ENCODE measurements at places on chromosomes 1 and 21.

GRCh38 chr1:169200319-169200718 lies 93.8 kb downstream of the ATP1B1 start:
- DNase-seq, result no peak

DNA sequence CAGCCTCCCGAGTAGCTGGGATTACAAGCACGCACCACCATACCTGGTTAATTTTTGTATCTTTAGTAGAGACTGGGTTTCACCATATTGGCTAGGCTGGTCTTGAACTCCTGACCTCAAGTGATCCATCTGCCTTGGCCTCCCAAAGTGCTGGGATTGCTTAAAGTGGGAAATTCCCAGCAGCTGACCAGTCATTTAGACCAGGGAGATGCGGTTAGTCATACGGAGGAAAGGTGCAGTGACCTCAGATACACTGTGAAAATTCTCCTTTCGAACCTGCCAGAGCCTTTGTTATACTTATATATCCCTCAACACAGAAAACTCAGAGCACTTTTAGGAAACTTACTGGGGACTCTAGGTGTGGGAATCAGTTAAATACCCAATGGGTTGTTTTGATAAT lies 39.6 kb downstream of the MAP10 start:
- DNase-seq, result no peak

- DNase-seq, result no peak
Measured at GRCh38 chr1:9861360-9861759, 37.6 kb upstream of the CLSTN1 start.

- no peak for DNase-seq
Measured at GRCh38 chr1:234942879-234943506, 185.6 kb downstream of the TOMM20 start.

GRCh38 chr1:8439015-8439702 lies 121.2 kb downstream of the SLC45A1 start:
- DNase-seq, result no peak

DNA sequence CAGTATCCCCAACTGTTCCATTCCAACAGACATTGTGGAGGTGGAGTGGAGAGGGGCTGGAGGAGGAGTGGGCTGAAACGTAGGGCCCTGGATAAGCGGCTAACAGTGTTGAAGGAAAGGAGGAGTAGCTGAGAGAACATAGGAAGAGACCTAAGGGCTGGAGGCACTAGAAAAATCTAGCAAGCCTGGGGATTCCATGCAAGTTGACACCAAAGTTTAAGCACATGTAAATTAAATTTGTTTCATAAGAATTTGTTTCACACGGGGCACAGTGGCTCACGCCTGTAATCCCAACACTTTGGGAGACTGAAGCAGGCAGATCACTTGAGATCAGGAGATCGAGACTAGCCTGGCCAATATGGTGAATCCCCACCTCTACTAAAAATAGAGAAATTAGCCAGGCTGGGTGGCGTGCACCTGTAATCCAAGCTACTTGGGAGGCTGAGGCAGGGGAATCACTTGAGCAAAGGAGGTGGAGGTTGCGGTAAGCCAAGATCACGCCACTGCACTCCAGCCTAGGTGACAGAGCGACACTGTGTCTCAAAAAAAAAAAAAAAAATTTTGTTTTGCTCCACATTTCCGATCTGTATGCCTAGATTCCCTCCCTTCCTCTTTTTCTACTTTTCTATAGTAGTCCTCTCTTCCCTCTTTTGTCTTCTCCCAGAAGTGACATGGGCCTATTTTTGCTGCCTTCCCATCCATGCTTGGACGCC lies 530 bp upstream of the CD244 start:
- DNase-seq, result no peak

- DNase-seq, result no peak
Measured at GRCh38 chr1:151905070-151905442, 4.3 kb downstream of the THEM4 start.

GRCh38 chr1:97378596-97378995 lies 542.2 kb downstream of the DPYD start:
- DNase-seq, result no peak

DNA sequence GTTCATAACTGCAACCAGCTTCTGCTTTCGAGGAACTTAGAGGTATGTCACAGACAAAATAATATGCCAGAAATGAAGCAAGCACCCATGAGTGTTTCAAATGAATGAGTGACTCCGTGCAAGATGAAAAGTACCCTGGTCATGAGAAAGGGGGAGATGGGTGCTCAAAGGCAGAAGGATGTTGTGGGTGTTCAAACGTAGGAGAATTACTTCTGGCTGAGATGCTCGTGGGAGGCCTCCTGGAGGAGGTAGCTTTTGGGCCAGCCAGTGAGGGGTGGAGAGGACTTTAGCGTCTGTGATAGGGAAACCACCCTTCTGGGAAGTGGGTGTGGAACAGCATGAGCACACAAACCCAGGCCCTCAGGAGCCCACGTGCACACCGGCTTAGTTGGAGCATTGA lies 113.8 kb downstream of the SYF2 start:
- DNase-seq, result no peak

- DNase-seq, result no peak
Measured at GRCh38 chr21:45000637-45001133, 60.9 kb downstream of the SLX9 start.

DNA sequence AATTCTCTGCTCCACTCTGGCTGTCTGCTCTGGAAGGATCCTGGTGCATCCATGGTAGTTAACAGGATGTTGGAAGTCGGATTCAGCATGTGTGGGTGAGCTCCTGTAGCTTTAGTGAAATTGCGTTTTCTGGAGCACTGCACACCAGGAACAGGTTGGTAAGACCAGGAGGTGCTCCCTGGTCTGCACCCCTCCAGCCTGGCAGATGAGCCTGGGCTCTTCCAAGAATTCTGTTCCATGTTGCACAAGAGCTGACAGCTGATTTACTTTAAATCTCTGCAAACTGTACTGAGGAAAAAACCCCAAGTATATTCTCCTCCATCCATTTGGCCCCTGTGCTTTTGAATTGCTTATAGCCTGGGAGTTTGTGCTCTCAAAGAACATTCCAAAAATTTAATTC lies 33.7 kb downstream of the KCNK1 start:
- DNase-seq, result no peak

GRCh38 chr1:155223047-155223446 lies 14.6 kb downstream of the MTX1 start:
- no peak for DNase-seq

DNA sequence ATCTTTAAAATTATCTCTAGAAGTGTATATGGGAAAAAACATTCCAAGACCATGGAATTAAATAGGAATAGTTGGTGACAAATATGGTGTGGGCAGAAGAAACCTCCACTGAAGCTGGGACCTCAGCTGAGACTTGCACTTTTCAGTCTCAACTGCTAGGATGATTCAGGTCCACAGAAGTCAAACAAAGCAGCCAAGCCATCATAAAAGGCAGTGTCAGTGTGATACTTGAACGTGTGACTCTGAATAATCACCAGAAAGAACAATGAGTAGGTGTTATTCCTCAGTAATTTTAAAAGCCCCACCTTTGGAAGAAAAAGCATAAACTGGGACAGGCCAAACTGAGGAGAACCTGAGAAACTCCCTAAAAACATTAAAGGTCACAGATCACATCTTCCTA lies 90.7 kb downstream of the ZNF281 start:
- DNase-seq, result no peak
